ENCODE measurements at places on chromosomes 3 and 15.

- DNase-seq = no peak
These were observed 46.2 kb upstream of the ATG7 start for GRCh38 chr3:11226042-11226370.

- DNase-seq = no peak
These were observed 78.4 kb downstream of the PLSCR2 start for GRCh38 chr3:146390957-146391356.

DNA sequence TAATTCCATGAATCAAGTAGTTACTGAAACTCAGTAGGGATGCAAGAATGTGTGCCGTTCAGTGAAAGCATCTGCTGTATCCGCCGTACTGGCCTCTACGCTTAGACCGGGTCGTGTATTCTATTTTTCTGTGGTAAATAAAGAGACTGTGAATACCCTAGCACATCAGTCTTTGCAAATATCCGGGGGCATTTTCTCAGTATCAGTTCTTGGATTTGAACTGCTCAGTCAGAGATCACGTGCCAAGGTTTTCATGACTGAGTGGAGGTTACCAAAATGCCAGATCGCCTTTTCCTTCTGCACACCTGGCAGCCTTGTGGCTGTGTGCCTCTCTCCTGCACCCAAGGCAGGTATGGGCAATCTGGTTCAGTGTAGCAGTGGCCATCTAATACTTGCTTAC lies 377.0 kb downstream of the OCA2 start:
- no peak for DNase-seq

DNA sequence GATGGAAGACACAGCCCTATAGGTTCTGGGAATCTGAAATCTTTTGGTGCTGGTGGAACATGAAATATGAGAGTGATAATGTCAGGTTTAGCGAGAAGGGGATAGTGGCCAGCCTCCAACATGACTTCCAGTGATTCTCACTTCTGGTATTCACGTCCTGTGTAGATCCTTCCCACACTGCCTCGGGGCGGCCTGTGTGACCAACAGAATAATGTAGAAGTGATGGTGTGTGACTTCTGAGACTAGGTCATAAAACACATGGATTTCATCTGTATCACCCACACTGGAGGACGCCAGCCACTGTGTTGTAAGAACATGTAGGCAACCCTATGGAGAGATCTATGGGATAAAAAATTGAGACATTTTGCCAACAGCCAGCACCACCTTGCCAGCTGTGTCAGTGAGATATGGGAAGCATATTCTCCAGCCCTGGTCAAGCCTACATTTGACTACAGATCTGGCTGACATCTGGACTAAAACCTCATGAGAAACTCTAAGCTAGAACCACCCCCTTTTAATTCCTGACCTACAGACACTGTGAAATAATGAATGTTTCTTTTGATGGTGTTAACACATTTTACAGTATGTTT lies 25.5 kb upstream of the NUDT16 start:
- no peak for DNase-seq

GRCh38 chr3:129662191-129662608 lies 55.7 kb upstream of the PLXND1 start:
- DNase-seq = no peak

- DNase-seq = no peak
These were observed 103.7 kb downstream of the EFL1 start for GRCh38 chr15:82158811-82159210.

- DNase-seq = no peak
These were observed 425.3 kb upstream of the PROK2 start for GRCh38 chr3:72210261-72210660.

DNA sequence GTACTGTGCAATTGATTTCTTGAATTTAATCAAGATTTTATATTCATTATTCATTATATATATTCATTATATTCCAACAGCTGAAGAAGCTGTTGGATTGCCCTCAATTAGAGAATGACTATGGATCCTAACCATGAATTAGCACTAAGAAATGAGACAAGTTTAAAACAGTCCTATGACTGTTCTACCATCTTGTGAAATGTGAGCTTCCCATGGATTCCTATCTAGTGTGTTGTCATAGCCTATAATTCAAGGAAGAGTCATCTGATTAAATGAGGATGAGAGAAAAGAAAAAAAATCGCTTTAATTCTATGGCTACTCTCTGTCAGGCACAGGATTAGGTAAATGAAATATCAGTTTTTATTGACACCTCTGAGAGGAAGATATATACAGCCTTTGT lies 696.6 kb upstream of the NAALADL2 start:
- DNase-seq = no peak

GRCh38 chr3:32454731-32455608 lies 47.7 kb downstream of the CMTM6 start:
- no peak for DNase-seq

- no peak for DNase-seq
These were observed 15.4 kb downstream of the ARHGAP31 start for GRCh38 chr3:119309591-119309990.

GRCh38 chr3:146152834-146153233 lies 8.2 kb downstream of the PLOD2 start:
- DNase-seq = no peak

GRCh38 chr3:158702815-158703481 lies 29.3 kb downstream of the RARRES1 start:
- DNase-seq = no peak

- DNase-seq = no peak
These were observed 1.2 kb upstream of the HYAL1 start for GRCh38 chr3:50304601-50305000.

DNA sequence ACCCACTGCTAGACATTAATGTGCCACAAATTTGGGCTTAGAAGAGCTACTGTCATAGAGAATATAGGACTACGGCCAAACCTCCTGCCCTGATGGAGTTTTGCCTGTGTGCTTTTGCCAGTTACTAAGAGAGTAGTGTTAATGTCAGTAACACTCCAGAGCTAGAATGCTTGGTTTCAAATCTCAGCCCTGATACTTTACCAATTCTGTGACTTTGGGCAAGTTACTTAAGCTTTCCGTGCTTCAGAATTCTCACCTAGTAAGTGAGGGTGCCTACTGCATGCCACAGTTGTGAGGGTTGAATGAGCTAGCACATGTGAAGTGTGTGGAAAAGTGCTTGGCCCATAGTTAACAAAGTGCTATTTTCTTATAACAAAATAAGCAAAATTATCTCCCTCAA lies 10.9 kb upstream of the ITGA11 start:
- no peak for DNase-seq

GRCh38 chr15:80514071-80514780 lies 110.0 kb downstream of the ARNT2 start:
- DNase-seq = no peak

DNA sequence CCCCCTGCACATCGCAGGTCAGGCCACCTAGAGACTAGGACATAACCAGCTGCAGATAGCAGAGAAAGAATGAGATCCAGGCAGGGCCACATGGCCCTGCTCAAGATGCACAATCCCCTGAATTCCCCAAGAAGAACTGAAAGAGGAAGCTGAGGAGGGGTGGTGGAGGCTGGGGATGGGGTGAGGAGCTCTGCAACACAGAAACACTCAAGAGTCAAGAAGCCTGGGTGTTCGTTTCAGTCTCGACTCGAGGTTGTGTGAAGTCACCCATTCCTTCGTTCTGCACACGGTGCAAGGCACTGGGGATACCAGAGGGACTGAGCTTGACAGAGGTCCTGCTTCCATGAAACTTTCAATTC lies 62.0 kb downstream of the TLE3 start:
- DNase-seq = no peak

DNA sequence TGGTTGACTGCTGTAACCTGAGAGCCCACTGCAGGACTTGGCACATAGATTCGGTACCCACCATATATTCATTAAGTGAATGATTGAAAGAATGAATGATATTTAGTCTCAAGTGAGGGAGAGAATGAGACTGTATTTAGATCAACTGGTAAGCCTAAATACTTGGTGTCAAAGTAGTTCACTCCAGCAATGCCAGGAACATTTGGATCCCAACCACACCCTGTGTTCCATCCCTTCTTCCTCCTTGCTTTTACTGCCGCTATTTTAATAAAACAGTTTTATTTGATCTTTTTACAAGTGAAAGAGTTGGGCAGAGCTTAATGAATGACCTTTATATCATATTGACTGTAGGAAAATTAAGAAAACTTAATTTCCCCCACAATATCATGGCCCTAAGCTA lies 473.6 kb upstream of the CBLB start:
- no peak for DNase-seq

DNA sequence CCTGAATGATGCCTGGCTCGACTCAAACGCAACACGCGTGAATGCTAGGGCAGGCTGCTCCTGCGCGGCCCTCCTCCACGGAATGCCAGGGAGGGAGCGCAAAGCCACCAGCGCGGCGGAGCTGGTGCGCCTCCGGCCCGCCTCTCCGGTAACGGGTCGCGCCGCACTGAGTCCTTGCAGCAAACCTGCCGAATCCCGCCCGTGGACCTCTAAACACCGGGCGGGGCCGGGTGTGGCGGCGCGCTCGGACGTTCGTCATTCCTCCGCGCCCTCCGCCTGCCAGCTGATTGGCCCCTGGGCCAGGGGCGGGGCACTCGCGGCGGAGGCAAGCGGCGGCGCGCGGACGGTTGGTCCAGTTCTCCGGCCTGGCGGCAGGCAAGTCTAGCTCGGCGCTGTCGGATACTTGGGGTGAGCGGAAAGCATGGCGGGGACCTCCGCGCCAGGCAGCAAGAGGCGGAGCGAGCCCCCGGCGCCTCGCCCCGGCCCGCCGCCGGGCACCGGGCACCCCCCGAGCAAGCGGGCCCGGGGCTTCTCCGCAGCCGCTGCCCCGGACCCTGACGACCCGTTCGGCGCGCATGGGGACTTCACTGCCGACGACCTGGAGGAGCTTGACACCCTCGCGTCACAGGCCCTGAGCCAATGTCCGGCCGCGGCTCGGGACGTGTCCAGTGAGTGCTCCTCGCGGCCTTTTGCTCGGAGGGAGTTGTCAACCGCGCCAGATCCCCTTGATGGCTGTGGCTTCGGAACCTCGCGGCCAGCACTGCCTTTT lies at the start of gene ATRIP:
ATRIP (plus strand) TSS at position 313 of the 769 bp plus-strand sequence; CDS start at position 422, 109 bp downstream.
- peak; percentile 24 for DNase-seq

DNA sequence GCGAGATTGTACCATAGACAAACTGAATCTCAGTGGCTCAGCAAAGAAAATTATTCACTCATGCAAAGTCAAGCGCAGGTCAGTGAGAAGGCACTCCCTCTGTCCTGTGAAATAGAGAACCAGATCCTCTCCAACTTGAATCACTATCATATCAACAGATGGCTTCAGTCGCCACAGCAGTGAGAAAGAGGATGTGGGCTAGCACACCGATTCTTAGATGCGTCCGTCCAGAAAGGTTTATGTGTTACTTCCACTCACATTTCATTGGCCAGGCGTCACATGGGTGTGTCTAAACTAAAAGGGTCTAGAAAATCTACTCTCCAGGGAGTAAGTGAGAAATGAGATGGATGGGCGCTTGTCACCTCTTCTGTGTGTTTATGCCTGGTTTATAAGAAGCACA lies 141.6 kb upstream of the KBTBD8 start:
- DNase-seq = no peak

DNA sequence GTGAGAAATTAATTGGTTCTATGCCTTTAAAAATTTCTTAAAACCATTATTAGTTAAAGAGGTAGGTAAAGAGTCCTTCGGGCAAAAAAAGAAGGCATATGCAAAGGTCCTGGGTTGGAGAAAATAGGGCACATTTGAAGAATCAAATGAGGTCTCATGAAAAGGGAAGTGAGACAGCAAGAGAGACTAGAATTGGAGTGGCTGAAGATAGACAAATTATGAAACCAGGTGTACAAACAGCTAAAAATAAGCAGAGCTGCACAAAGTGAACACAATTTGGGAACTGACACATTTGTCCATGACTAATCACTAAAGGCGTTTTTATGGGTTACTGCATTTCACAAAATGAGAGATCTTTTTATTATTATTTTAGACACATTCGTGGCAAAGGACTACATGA lies 581.2 kb downstream of the PYDC2 start:
- no peak for DNase-seq

GRCh38 chr15:41104234-41104633 lies 11.8 kb downstream of the INO80 start:
- no peak for DNase-seq

- DNase-seq = no peak
These were observed 40.1 kb downstream of the FLNB start for GRCh38 chr3:58048301-58048700.

- no peak for DNase-seq
These were observed 73.5 kb upstream of the TMCO5A start for GRCh38 chr15:37860896-37861295.

- DNase-seq = no peak
These were observed 44.9 kb upstream of the MANF start for GRCh38 chr3:51340013-51340829.

DNA sequence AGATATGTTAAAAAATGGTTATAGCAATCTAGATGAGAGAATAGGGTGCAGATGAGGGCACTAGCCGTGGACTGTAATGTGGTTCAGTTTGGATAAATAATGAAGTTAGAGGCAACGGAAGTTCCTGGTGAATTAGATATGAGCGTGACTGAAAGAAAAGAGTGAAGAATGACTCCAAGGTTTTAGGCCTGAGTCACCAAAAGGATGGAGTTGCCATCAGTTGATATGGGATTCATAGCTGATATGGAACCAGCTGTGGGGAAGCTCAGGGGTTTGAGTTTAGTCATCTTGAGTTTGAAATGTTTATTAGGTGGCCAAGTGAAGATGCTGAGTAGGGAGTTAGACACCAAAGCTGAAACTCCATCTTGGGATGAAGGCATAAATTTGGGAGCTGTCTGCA lies 66.2 kb downstream of the SSR3 start:
- no peak for DNase-seq

DNA sequence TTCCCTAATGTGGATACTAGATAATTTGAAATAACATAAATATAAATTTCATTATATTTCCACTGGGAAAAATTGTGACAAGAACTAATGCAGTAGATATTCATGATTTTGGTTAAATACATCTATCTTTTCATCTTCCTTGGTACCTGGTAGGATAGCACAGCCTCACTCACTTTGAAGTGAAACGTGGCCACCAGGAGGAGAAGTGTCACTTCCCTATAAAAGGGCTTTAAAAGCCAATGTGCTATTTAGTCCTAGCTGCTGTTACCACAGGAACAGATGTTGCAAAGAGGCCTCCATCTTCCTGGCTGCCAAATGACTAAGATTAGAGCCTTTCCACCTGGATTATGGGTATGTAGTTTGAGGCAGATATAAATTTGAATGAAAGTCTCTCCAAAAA lies 140.0 kb downstream of the PLOD2 start:
- no peak for DNase-seq

DNA sequence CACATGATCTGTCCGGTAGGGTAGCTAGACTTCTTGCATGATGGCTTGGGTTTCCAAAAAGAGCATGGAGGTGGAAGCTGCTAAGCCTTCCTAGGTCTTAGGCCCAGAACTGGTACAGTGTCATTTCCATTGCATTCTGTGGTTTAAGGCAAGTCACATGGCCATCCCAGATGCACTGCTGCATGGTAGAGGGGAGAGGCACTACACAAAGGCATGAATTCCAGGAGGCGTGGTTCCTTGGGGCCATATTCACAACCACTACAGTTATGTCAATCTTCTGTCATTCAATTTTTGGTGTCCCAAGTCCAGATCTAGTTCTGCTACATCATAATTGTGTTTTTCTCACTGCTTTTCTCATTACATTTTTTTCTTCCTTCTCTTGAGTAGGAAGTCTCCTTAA lies 122.2 kb upstream of the CHRM5 start:
- DNase-seq = no peak

Measured in DMS153 (cell line).